ENCODE measurements at places on chromosomes 1 and 21.

DNA sequence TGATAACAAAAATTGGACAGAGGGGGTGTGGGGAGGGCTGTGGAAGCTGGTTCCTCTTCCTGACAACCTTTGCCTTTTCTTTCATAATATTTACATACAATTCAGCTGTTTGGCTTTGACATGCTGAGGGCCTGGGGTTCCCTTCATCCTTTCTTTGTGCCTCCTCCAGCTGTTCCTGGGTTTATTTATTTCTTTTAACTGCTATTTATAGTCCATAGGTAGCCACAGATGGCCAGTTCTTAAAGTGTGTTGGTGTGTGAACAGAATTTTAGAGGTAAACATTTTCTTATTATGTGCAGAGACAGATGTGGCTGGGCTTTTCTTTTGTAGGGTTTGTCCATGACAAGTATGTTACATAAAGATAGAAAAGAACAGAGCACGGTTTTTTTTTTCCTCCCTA is 34.1 kb upstream of the CNIH3 start:
- DNase-seq = no peak

DNA sequence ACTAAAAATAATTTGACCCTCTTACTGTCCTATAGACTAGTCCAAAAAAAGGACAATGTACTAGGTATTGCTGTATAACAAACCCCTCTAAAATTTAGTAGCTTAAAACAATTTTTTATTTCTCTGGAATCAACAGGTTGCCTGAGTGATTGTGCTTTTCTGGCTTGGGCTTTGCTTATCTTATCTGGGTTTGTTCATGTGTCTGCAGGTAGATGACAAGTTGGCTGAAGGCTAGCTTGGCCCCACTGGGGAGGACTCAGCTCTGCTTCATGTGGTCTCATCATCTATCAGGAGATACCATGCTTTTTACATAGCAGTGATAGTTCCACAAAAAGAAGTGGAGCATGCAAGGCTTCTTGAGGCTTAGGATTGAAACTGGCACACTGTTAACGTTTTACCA is 114.2 kb downstream of the MAN1A2 start:
- DNase-seq = no peak

DNA sequence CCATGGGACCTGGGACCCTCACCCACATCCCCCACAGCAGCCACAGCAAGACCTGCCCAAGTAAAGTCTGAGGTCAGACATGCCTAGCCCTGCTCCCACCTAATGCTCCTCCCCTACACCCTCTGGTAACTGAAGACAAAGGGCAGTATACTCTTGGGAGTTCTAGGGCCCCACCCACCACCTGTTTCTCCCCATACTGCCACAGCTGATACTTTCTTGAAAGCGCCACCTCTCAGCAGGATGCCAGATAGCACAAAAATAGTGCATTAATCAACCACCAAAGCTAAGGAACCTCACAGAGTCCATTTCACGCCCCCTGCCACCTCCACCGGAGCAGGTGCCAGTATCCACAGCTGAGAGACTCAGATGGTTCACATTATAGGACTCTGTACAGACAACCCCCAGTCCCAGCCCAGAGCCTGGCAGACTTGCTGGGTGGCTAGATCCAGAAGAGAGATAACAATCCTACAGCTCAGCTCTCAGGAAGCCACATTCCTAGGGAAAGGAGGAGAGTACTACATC is 238.1 kb downstream of the LRRC40 start:
- DNase-seq = peak; percentile 21

DNA sequence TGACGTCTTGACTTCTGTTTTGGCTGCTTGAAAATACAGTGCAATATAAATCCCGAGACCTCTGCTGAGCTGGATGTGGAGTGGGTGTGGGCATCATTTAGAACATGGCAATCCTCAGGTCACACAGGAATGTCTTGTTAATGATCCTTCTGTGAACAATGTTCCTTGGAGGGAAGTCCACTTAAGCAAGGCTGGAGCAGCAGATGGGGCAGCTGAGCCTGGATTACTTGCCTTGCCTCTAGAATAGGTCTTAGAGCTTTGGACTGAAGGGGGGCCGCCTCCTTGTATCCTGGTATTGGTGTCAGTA is 926 bp upstream of the SCMH1 start:
- no peak for DNase-seq

GRCh38 chr1:99595441-99595840 is 50.5 kb upstream of the PALMD start:
- DNase-seq = no peak

DNA sequence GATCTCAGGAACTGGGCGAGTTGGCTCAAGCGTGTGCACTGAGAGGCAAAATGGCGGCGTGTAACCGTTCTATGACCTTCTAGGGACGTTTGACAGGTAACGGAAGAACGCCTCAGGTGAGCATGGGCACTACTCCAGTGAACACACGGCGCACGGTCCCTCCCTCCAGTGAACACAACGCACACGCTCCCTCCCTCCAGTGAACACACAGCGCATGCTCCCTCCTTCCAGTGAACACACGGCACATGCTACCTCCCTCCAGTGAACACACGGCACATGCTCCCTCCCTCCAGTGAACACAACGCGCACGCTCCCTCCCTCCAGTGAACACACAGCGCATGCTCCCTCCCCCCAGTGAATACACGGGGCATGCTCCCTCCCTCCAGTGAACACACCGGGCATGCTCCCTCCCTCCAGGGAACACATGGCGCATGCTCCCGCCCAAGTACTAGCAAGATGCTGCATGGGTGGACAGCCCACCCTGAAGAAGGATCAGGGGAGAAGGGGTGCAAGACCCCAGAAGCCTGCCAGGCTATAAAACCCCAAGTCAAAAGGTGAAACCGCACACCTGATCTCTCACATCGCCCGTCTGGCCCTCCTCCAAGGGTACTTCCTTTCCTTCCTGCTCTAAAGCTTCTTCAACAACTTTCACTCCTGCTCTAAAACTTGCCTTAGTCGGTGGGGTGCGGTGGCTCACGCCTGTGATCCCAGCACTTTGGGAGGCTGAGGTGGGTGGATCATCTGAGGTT is 3.5 kb downstream of the C1orf159 start:
- no peak for DNase-seq

DNA sequence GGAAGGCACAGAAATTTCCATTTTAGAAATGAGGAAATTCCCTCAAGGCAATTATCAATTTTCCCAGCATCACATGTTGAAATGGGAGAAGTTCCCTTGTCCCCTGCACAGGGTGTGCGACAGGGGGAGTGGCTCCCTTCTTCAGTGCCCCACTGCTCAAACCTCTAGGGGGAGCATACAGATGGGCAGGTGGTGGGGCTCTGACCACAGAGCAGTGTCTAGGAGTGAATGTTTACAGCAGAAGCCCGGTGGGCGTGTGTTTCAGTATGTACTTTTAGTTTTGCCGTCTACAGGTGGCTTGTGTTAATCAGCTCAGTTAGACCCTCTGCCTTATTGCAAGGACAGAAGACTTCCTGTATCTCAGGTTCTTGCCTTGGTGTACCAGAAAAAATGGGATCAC is 493.7 kb upstream of the PLXNA2 start:
- no peak for DNase-seq

DNA sequence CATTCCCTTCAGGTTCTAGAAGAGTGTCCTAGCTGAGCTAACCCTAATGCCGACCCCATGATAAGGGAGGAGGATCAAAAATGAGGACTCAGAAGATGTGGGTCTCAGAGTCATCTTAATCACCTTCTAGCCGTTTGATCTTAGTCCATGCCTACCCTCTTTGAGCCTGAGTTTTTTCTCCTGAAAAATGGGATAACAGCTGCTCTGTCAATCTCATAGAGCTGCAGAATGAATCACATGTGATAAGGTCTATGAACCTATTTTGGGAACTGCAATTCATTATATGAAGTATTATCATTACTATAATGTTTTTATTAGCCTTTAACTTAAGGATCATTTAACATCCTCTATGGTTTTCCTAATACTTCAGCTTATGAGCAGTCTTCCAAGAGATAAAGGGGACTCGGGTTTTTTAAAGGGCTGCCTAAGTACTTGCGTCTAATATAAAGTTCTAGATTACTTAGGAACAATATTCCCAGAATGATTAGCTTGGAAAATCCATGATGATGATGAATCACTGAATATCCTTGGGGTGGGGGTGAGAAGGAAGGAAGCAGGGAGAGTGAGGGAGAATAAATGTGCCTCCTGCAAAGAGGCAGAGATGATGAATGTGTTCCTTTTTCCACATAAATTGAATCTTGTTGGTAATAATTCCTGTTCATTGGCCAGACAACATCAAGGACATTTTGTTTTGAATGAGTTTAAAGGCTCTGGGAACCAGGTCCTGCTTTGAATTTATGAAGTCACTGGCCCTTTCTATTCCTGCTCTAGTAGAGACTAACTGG is 66.8 kb downstream of the COLGALT2 start:
- peak; percentile 27 for DNase-seq

DNA sequence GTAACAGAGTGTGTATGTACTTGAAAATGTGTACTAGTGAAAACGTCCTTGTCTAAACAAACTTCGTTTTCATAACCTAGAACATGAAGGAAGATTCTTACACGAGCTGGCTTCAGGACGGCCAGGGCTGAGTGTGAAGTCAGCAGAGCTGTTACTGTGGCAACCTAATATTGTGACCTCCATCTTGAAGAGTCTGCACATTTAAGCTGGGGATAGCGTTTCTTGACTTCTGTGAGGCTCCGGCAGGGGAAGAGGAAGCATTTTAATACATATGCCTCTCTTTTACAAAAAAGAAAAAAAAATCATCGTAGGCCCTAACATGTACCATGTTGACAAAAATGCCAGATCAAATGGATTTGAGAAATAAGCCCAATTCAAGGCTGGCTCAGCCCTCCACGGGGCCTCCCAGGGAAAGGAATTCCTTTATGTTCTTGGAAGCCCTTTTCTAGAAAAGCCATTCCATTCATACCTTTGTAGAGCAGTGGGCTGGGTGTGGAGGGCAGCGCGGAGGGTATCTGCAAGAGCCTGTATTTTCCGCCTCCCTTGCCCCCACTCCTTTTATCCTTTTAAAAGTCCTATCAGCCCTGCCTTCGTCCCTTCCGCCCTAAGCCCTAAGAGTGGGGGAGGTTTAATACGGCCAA is 51.1 kb downstream of the SIM2 start:
- DNase-seq = peak; percentile 49

- peak; percentile 96 for DNase-seq
Measured at GRCh38 chr1:163875200-163875926, 553.6 kb downstream of the NUF2 start.

- DNase-seq = no peak
Measured at GRCh38 chr21:15408089-15408488, 321.7 kb upstream of the USP25 start.

- no peak for DNase-seq
Measured at GRCh38 chr1:230948301-230948700, 30.4 kb downstream of the TTC13 start.

GRCh38 chr1:155698382-155699038 is 9.6 kb downstream of the DAP3 start:
- peak; percentile 20 for DNase-seq

DNA sequence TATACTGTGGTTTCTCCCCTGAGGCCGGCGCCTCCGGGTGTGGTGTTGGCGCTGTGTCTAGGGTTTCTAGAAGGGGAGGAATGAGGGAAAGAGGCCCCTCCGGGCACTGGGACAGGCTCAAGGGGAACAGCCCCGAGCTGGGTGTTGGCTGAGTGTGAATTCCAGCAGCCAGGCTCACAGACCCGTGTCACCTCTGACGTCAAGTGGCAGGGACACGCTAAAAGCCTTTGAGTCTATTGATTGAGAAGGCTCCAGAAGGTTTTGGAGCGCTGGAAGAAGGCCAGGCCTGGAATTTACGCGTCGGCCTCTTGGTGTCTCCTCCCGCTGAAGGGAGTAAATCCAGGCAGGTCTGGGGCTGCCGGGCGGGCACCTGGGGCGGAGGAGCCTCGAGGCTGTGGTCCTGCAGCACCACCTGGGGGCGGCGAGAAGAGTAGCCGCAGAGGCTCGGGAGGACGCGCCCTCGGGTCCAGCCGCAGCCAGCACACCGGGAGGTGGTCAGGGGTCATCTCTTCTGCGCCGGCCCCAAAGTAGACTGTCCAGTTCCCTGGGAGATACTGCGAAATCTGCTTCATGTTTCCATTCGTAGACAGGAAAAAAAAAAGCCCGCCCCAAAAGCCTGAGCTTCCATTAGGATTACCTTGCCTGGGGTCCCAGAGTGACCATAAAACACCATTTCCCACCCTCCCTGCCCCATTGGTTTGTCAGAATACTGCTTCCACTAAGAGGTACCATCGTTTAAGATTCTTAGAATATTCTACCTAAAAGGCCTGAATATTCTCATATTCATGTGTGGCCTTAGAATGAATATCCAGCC is 61.7 kb downstream of the TLR5 start:
- DNase-seq = peak; percentile 86

- peak; percentile 51 for DNase-seq
Measured at GRCh38 chr1:109509176-109510134, at the start of gene AMIGO1. TSS of gene AMIGO1 (minus strand) at chr1:109509727. CDS start at chr1:109508912, 815 bp downstream.

- no peak for DNase-seq
Measured at GRCh38 chr1:59570524-59570923, 244.2 kb upstream of the HOOK1 start.

- peak; percentile 9 for DNase-seq
Measured at GRCh38 chr21:43923391-43923790, 58.4 kb downstream of the AGPAT3 start.

DNA sequence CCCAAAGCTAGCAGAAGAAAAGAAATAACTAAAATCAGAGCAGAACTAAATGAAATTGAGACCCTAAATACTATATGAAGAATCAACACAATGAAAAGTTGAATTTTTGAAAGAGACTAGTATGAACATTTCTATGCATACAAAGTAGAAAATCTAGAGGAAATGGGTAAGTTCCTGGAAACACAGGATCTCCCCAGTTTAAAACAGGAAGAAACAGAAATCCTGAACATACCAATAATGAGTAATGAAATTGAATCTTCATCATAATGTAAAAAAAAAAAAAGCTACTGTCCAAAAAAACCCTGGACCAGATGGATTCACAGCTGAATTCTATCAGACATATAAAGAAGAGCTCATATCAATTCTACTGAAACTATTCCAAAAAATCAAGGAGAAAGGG is 233.5 kb downstream of the PLPP3 start:
- DNase-seq = no peak

DNA sequence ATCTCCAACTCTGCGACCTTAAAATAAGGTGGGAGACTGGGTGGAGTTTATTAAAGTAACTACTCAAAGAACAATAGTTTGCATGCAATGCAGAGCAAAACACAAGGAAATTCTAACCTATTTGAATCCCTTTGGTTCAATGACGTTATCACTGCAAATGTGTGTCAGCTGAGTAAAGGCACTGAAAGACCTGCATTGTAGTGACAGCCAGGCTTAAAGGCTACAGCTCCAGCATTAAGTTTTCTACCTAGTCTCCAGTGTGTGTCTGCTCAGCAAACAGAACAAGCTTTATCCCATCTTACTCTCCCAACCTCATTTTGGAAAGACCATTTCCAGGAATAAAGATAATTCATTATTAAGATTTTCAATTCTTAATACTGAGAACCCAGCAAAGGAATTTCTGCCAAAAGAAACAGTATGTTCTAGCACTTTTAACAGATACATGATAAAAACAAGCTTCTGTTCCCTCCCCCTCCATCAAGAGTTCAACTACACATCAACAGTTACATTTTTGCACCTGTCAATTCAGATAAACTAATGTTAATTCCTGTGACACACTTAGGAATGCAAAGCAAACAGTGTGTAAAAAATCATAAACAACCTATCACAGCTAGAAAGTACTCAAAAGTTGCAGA is 14.2 kb downstream of the PTP4A2 start:
- no peak for DNase-seq
